Activated T-cell treated with anti-CD3 and anti-CD28 coated beads, Interleukin-2, amount 50 U/mL, for 48 hours (primary cell): ENCODE measurements at places on chromosomes 11 and 22.

DNA sequence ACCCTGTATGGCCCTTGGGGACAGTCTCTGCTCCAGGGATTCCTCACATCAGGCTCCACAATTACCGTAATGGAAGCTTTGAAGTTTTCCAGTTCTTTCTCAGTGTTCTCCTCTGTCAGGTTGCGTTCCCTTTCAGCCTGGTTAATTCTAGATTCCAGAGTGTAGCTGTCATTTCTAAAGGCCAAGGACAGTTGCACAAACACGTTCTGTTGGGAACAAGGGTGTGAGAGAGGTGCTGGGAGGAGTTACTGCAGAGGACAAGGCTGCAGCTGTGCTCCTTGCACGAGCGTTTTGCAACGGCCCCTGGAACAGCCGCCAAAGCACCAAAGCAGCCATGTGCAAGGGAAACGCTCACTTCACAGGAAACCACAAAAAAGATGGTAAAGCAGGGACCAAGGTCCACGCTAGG, 35.9 kb upstream of the LYVE1 start:
- DNase-seq = no peak

DNA sequence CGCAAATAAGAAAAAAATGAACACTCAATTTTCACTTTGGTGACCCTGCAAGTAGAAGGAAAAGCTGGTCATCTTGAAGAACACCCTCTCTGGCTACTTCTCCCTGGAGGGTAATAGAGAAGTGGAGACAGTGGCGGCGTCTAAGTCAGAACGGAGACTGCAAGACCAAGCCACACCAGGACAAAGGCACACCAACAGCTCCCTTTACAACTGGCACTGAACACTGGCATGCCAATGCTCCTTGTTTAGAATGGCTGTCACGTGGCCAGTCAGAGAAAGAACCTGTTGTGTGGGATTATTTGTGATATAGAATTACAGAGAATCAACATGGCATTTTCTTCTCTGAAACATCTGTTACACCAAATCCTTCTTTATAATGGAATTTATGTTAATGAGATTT, 61.3 kb upstream of the YPEL1 start:
- DNase-seq = no peak

DNA sequence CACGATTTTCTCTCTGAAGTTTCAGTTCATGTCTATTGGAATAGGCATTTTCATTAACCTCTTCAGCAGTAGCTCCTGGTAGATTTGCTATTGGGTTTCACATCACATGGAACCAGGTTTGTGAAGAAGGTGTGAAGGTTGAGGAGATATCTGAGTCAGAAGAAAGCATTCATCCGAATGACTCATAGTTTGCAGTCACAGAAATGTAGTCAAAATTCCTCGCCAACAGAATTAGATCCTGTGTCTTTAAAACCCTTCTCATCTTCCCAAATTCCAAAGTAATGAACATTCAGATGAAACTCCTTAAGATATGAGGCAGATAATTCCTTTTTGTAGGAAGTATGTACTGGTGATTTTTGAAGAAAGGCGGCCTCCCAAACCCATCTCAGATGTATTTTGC, 125.0 kb upstream of the LARGE1 start:
- no peak for DNase-seq

DNA sequence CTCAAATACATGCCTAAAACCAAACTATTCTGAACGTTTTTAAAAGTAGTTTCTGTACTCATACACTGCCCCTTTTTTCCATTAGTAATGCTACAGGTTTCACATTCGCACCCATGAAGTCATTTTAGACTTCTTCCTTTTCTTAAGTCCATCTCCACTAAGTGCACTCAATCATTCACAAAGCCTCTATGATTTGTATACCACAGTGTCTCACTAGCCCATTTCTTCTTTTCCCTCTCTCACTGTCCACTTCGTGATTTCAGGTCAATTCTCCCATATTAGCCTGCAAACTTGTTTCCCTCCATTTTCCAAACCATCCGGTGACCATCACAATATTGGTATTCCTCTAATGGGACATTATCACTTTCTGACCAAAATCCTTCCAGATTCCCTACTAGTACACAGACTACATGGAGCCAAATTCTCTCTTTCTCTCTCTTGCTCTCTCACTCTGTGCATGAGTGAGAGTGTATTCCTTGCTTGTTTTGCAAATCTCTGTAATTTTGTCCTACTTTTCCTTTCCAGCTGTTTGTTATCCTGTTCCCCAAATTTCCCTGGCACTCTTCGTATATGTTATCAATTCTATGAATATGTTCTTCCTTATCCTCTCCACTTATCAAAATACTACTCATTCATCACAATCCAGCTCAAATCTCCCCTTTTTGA, 3.4 kb upstream of the ZC3H12C start:
- DNase-seq = no peak

- no peak for DNase-seq
Observed at GRCh38 chr11:113505541-113506375, 30.6 kb upstream of the DRD2 start.

DNA sequence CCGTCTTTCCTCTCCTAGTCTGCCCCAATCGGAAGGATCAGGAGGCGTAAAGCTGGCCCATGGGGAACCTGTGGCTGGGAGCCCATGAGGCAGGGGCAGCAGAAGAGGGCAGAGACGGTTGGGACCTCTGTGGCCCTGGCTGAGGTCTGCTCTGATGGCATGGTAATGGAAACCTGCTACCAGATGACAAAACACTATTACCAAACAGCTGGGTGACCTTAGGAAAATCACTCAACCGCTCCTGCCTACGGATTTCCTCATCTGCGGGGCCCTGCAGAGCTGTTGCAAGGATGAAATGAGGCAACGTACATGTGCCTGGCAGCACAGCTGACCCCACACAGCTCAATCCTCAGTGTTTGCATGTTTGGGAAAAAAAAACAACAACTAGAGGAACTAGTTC, 4.6 kb downstream of the AP5B1 start:
- no peak for DNase-seq

GRCh38 chr11:75371949-75372876, 20.8 kb upstream of the ARRB1 start:
- DNase-seq = no peak

DNA sequence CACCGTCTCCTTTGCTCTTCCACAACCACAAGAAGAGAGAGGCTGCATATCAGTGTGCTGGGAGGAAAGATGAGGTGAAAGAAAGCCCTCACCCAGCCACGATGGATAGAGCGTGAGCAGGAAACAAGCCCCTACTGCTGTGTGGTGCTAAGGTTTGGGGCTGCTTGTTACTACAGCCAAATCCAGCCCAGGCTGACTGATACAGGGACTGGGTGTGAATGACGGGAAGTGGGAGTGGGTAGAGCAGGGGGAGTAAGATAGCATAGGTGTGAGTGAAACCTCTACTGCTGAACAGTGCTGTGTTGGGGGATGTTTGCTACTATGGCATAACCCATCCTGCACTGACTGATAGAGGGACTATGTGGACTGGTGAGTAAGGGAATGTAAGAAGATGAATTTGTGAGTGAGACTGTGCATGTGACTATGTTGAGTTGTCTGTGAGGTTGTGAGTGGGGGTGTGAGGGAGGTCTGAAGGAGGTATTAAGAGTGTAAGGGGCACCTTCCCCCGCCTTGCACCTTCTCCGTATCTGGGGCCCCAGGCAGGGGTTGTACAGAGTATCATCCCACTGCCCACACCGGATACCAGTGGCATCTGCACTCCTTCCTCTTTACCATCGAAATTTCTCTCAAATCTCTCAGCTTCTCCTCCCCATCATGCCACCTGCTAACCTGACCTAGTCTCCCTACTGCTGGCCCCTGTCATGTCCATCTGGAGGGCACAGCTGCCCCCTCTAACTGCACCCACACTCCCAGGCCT, 91.5 kb downstream of the MN1 start:
- no peak for DNase-seq
